Fibroblast of skin of right biceps (primary cell): ENCODE measurements at places on chromosomes 2 and 18.

GRCh38 chr2:234422981-234423431 lies 73.9 kb downstream of the ARL4C start:
- no peak for DNase-seq

DNA sequence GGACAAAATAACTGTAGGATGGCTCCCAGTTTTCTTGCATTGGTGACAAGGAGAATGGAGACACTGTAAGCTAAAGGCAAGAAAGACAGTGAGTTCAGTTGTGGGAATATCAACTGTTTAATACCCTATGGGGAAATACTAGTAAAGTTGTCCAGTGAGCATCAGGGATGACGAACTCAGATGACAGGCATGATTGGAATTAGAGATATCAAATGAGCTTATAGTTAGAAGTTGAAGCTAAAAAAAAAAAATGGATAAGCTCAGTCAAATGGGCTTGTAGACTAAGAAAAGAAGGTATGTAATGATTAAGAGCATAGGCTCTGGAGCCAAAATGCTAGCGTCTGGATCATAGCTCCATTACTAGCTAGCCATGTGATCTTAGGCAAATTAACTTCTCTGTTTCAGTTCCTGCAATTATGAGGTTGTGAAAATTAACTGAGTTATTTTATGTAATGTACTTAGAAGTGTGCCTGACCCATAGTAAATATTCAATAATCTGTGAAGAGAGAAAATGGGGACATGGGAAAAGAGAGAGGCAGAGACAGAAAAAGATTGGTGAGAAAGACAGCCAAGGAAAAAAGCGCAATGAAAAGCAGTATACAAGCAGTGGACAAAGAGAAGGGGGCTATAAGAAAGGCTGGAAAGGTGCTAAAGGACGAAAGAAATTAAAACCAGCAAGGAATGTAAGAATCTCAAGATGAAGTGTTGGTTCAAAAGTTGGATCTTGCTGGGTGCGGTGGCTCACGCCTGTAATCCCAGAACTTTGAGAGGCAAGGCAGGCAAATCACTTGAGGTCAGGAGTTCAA lies 95.7 kb upstream of the SLC39A10 start:
- DNase-seq, result peak; percentile 98

DNA sequence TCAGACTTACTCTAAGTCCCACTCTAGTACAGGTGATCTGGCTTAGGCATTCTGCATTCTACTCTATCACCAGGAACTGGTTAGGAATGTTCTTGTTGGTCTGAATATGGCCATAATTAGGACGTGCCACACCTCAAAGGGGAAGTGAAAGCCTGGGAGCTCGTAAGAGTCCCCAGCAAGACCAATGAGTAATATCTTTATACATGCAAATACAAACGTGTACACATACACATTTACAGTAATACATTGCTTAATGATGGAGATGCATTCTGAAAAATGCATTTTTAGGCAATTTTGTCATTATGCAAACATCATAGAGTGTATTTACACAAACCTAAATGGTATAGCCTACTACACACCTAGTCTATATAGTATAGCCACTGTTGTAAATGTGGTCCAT lies 19.5 kb upstream of the ERCC3 start:
- DNase-seq, result no peak

DNA sequence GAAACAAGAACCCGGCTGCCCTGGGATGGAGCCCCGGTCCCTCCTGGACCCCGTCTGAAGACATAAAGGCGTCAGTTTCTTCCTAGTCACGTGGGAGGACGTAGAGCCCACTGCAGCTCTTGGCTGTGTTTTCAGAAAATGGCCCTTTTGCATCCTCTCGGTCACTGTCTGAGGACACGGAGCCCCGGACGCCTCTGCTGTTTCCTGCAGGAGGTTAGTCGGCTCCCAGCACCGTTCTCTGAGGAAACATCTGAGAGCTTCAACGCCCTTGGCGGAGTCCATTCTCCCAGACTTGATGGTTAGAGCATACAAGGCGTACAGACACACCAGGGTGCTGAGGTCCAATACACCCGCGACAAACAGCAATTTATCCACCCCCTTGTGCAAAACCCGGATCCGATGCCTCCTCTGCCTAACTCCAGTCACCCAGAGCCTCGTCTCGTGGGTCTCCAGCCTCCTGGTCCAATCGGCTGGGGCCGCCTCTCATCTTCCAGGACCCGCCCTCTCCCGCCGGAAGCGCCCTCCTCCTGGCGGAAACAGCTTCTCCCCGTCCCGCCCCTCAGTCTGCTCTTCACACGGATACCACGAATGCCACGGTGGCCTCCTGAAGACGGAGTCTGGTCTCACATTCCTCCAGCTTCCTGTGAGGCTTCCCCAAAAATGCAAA lies 119.4 kb downstream of the TMEM18 start:
- no peak for DNase-seq

- DNase-seq, result no peak
Observed at GRCh38 chr2:220182790-220183189, 555.4 kb downstream of the SLC4A3 start.

GRCh38 chr2:71604726-71605120 lies 151.4 kb downstream of the DYSF start:
- no peak for DNase-seq

DNA sequence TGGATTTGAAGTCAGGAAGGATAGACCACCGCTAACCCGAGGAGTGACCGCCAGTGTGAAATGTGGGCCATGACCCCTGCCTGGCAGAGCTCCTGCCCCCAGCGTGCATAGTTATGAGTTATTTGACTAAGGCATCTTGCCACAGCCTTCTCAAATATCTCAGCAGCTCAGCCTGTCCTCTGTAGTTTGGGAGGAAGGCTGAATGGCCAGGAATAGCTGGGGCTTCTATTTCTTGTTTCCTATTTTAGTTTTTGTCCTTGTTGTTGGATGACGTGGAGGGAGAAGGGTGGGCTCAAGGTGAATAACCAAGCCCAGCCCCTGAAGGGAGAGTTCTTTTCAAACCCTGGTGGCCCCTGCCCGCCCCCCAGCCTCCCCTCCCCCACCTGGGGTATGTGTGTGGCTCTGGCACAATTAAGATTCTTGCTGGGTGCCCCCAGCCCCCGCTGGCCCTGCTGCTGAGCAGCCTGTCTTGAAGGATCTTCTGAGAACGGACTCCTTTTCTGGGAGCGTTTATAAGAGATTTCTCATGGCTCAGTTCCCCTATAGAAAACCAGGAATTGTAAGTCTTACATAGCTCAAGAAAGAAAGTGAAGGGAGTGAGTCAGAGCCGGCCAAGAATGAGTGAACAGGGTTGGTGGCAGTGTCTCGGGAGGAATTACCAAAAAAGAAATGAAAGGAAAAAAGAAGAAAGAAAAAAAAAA lies 157.4 kb downstream of the GLI2 start:
- peak; percentile 78 for DNase-seq

DNA sequence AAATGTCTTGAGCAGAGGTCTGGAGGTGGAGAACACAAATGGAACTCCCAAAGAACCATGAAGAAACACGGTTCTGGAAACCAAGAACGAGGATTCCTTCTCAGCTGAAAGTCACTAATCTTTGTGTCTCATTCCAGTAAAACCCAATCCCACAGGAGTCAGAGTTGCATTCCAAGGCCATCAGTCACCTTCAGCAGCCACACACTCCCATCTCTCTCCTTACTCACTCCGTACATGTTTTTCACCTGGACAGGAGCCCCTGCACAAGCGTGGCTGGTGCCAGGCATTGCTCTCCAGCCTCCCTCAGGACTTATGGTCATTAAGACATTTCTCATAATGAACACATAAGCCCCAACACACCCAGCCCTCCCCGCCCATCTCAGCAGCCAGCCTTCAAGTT lies 175.4 kb upstream of the SIX2 start:
- DNase-seq, result peak; percentile 78
